ENCODE measurements at places on chromosomes 7 and 10. TPM values are rescaled to one million over a fixed set of nuclear protein-coding genes. Genes with fewer than 3 reads are reported as not detected.

- peak; percentile 46 for DNase-seq
These were observed 40.3 kb upstream of the SH2D4B start for GRCh38 chr10:80497187-80498077.

Gene PSMA2
- 28.2 TPM for polyA plus RNA-seq

Gene UCN3
- not detected for polyA plus RNA-seq

Gene GDF2
- polyA plus RNA-seq, result not detected

- no peak for DNase-seq
These were observed at the start of gene TEX47 for GRCh38 chr7:88795553-88795952. Gene TEX47, minus strand, starts transcription at chr7:88795737. Its CDS starts 795 bp downstream, at chr7:88794942.

Gene ZMIZ1
- 8.9 TPM for polyA plus RNA-seq

- DNase-seq, result no peak
These were observed 149.2 kb downstream of the RAPGEF5 start for GRCh38 chr7:22207724-22208225.

Gene OR9A2
- not detected for polyA plus RNA-seq

Gene TEX47
- polyA plus RNA-seq, result not detected

DNA sequence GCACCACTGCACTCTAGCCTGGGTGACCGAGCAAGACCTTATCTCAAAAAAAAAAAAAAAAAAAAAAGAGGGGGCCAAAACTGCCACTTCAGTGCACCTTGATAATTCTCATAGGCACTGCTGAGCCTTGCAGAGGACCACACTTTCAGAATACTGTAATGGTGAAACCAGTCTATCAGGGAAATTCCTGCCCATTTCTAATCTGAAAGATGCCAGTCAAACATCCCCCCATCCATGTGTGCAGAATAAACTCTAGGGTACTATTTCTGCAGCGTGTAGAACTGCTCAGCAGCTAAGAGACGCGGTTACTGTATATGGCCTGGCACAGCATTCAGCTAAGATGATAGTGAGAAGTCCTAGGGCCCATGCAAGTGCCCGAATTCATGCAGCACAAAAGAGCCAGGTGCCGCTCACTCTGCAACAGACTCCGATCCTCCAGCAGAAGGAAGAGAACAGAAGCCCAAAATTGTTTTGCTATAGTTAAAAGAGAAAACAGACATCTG, 286.8 kb upstream of the KLF14 start:
- no peak for DNase-seq

GRCh38 chr7:153835103-153835502, 217.1 kb upstream of the DPP6 start:
- DNase-seq, result no peak

GRCh38 chr10:70162892-70163201, 7.5 kb downstream of the SAR1A start:
- DNase-seq, result no peak

DNA sequence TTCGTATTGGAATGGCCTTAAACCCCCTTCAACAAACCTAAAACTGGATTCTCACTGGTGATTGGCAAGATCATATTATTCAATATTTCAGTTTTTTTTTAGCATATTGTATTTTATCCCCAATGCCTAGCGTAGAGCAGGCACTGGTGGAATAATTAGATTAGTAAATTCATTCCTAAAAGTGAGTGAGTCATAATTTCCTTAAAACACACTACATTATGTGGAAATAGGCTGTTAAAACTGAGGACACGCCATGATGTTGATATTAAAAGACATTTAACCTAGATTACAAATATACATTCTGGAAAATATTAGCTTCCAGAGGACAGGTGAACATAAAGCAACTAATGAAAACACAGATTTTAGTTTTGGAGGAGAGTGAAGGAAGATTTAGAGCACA, 463.9 kb downstream of the PARD3 start:
- no peak for DNase-seq

- no peak for DNase-seq
These were observed 467.1 kb upstream of the STEAP1 start for GRCh38 chr7:89687211-89687610.

GRCh38 chr7:83415840-83416239, 233.1 kb downstream of the SEMA3E start:
- DNase-seq, result no peak

DNA sequence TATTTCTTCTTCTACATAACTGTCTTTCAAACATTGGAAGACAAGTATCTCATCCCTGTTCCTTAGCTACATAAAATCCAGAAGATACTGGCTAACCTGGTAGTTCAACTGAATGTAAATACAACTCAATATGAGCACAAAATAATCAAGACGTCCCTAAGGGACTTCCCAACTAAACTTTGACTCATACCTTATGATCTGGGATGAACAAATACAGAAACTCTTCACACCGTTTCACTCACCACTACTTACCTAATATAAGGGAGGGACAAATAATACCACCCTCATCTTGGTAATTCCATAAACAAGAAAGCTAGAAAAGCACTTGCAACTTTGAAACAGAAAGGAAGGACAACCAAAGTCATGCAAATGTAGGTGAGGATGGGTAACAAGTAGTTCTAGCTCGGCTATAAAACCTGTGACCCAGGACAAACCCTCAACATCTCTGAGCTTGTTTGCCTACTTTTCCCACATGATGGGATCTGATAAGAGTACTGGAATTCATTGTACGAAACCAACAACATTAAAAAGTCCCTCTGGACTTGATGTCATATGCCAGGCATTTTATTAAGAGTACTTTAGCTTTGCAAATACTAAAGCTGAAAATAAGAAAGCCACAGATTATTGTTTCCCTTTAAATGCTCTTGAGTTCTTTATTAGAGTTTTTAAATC, 121.9 kb downstream of the STRA8 start:
- DNase-seq, result no peak

DNA sequence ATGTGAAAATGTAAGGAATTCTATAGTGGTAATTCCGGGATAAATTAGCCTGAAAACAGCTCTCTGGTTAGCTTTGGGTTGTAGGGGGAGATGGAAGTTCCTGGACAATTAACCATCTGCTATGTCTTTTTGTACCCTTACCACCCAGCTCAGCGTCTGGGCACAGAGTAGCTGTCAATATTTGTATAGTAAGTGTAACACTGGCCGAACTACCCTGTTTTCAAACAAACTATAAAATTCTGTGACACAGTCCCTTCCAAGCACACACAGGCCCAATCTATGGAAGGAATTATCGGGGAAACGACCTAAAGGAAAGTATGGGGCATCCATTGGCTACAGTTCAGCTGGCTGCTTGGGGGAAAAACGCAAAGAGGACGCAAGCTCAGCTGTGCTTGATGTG, 869 bp upstream of the LHFPL3 start:
- DNase-seq, result no peak

DNA sequence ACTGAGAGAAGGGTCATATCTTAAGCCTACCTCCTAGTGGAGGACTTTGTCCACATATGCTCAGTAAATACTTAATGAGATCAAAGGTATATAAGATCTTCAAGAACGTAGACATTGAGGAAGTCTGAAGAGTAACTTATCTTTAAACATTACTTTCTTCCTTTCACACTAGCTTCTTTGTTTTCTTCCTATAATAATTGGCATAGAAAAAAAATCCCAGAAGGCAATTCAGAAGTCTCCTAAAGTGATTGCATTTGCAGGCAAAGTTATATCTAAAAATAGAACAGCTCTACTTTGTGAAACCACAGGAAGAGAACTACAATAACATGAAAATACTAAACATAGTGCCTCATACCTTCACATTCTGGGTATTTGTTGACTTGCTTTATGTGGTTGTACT, 150.4 kb downstream of the PPP1R3A start:
- no peak for DNase-seq

Gene SPACDR
- not detected for polyA plus RNA-seq

- no peak for DNase-seq
These were observed 8.4 kb downstream of the PROSER2 start for GRCh38 chr10:11831520-11831951.

DNA sequence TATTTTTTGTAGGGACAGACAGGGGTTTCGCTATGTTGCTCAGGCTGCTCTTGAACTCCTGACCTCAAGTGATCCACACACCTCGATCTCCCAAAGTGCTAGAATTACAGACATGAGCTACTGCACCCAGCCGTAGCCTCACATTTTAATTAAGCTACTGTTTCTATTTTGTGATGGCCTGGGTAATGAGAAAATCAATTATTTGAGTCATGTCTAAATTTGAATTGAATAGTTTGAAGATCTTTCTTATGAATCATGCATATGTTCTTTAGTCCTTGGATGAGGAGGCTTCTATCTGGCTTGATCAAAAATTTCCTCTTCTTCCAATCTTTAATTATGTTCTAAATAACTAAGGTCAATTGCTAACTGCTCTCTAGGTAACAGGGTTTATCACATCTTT, 175.0 kb downstream of the REEP3 start:
- no peak for DNase-seq

GRCh38 chr10:71723311-71723710, 3.7 kb upstream of the C10orf105 start:
- DNase-seq, result no peak

Gene TCTN3
- polyA plus RNA-seq, result 5.6 TPM

Gene LRRTM3
- not detected for polyA plus RNA-seq

GRCh38 chr10:132939957-132940790, 2.2 kb downstream of the CFAP46 start:
- DNase-seq, result peak; percentile 44

DNA sequence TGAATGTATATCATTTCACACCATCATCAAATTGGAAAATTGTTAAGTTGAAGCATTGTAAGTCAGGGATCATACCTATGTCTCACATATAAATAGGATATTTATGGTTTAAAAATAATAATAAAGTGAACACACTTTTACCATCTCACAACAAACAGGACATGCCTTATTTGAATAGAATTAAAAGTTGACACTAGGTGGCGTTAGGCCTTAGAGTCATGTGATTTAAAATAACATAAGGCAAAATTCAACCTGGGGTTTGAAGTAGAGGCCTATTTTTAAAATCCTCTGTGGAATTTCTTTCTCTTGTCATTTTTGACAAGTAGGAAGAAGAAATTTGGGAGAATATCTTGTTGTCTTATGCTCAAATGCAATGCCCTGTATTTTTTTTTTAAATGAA, 184.7 kb upstream of the PCDH15 start:
- no peak for DNase-seq

Gene EBLN1
- polyA plus RNA-seq, result not detected

Measured in CD14-positive monocyte (primary cell).